ENCODE measurements at places on chromosomes 12 and 14. TPM values are rescaled to one million over a fixed set of nuclear protein-coding genes. Genes with fewer than 3 reads are reported as not detected.

Gene CCDC198
- not detected for total RNA-seq

Gene STK38L
- 23.6 TPM for total RNA-seq

Gene LALBA
- not detected for total RNA-seq

Gene FLRT2
- not detected for total RNA-seq

Gene KRT83
- total RNA-seq, result not detected

Gene FGF23
- total RNA-seq, result not detected

Gene RHOJ
- total RNA-seq, result not detected

Gene DEPDC4
- total RNA-seq, result 2.1 TPM

Gene GLI1
- total RNA-seq, result 2.2 TPM

Gene MMP19
- not detected for total RNA-seq

Gene PLEKHG7
- not detected for total RNA-seq

Gene FOXN4
- total RNA-seq, result not detected

Gene MAP1LC3B2
- 0.50 TPM for total RNA-seq

Gene RNF212B
- not detected for total RNA-seq

Gene CD163
- not detected for total RNA-seq

Gene P2RX2
- not detected for total RNA-seq

Gene SMCO2
- total RNA-seq, result 0.45 TPM

Gene ATP5F1B
- 518 TPM for total RNA-seq

Gene PRICKLE1
- 0.61 TPM for total RNA-seq

Gene DYRK2
- 34.7 TPM for total RNA-seq

Gene FAM216A
- total RNA-seq, result 20.1 TPM

Gene TSPAN19
- total RNA-seq, result not detected

Gene OR10AD1
- not detected for total RNA-seq

Gene ABCD2
- total RNA-seq, result 19.3 TPM

Gene ADCK1
- total RNA-seq, result 4.5 TPM

Gene LRCOL1
- total RNA-seq, result not detected

Gene CIROP
- total RNA-seq, result not detected

Gene SLC4A8
- 10.4 TPM for total RNA-seq

Gene PCED1B
- total RNA-seq, result 42.3 TPM

Gene PZP
- total RNA-seq, result not detected
